ENCODE measurements at places on chromosomes 16 and 17.
A peak's percentile ranks its signal among the peaks of the same experiment; 100 is the strongest.

DNA sequence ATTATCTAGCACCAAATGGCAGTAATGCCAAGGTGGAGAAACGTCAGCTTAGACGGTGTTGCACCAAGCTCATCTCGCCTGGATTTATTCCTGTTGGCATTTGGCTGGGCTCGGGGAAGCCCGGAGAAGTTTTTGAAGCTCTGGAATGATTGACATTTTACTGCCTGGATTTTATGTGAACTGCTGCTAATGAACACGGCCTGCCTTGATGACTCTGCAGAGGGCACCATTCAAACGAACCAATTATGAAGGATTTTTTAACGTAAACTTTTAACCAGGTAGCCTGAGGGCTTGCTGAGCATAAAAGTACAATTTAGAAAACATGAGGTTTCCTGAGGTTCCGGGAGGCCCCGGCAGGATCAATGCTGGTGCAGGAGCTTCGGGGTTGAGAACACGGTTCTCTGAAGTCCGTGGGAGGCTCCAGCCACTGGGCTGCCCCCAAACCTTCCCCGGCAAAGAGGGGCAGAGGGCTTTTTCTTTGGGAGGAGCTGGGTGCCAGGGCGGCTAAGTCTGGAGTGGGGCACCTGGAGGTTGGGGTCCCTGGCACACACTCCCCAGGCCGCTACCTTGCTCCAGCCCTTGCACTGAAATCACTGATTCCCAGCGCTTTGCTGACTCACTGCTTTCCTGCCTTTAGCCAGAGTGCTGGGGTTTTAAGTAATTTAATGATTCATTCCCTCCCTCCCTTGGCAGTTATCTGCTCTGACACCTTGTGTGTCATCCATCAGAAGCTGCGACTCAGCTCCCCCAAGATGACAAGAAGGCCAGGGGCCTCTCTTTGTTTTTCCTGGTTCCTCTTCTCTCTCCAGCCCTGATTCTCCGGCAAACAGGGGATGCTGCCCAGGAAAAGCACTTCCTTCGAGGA lies 161.2 kb upstream of the IRX3 start:
- peak; percentile 75 for DNase-seq

- DNase-seq = no peak
These were observed 449.2 kb downstream of the CDH13 start for GRCh38 chr16:83075956-83076355.

DNA sequence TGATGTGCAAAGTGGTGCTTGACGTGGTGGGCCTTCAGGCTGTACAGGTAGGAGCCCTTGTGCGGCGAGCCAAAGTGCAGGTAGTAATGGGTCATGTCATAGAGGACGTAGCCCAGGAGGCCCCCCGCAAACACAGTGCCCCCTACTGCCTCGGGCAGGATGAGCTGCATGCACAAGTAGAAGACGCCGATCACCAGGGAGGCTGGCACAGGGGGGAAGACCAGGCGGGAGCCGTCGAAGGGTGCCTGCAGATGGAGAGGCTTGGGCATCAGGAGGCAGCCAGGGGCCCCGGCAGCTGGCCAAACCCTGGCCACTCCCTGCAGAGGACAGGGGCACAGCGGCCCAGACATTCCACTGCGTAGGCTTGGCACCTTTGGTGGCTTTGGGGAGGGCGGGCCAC lies 15.7 kb upstream of the MLKL start:
- DNase-seq = no peak

DNA sequence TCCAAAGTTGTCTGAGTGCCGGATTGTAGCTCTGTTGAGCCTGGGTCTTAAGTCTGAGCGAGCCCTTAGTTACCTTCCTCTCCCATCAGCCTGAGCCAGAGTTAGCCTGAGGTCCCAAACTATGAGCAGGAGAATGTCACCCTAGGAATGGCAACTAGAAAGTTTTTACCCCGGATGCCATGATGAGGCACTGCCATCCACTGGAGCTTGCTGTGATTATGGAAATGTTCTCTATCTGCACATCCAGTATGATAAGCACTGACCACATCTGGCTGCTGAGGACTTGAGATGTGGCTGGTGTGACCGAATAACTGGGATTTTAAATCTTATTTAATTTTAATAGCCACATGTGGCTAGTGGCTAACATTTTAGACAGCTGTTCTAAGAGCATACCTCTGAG lies 550.0 kb downstream of the CDH13 start:
- no peak for DNase-seq

GRCh38 chr16:19644877-19645276 lies 73.2 kb downstream of the KNOP1 start:
- no peak for DNase-seq

DNA sequence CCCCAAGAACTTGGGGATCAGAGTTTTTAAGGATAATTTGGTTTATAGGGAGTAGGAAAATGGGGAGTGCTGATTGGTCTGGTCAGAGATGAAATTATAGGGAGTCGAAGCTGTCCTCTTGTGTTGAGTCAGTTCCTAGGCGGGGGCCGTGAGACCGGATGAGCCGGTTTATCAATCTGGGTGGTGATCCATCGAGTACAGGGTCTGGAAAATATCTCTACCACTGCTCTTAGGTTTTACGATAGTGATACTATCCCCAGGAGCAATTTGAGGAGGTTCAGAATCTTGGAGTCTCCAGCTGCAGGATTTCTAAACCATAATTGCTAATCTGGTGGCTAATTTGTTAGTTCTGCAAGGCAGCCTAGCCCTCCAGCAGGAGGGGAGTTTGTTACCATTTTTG lies 403.4 kb downstream of the CDH11 start:
- DNase-seq = no peak

GRCh38 chr16:29920288-29921033 lies 5.6 kb downstream of the KCTD13 start:
- DNase-seq = no peak

DNA sequence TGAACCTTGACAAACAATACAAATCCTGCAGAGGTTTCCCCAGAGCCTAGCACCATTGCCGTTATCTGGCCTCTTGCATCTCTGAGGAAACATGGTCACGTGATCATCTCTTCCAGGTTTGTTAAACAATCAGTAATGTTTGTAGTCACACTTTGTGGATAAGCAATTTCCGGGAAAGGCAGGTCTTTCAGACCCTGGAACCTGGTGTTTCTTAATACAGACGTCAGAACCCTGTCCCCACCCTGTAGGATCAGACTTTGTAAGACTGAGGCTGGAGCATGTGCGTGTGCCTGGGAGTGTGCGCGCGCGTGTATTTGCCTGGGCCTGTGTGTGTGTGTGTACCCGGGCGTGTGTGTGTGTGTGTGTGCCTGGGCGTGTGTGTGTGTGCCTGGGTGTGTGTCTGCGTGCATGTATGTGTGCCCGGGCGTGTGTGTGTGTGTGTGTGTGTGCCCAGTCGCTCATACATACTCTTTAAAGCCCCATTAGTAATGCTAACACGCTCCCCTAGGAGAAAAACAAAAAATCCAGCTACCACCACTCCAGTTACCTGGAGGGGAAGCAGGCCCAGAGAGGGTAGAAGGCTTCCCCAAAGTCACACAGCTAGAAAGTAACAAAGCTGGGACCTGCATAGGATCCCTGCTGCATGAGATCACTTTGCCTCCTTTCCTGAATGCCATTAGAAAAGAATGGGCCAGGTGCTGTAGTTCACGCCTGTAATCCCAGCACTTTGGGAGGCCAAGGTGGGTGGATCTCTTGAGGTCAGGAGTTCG lies 5.3 kb downstream of the CTNS start:
- DNase-seq = no peak

DNA sequence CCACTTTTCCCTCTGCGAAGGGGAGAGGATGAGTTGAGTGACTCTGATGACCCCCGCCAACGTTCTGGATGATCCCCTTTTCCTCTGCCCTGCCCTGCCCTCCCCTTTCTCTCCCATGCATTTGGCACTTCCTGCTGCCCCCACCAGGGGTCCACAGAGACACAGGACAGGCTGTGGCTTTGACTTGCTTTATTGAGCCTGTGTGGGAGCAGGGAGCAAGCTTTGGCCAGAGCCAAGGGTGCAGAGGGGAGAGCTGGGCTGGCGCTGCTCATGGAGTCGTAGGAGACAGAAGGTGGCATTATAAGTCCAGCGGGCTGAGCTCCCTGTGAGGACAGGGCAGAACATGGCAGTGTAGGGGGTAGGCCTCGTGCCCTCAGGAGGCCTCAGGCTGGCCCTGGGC lies 1.6 kb downstream of the PPY start:
- DNase-seq = peak; percentile 17

DNA sequence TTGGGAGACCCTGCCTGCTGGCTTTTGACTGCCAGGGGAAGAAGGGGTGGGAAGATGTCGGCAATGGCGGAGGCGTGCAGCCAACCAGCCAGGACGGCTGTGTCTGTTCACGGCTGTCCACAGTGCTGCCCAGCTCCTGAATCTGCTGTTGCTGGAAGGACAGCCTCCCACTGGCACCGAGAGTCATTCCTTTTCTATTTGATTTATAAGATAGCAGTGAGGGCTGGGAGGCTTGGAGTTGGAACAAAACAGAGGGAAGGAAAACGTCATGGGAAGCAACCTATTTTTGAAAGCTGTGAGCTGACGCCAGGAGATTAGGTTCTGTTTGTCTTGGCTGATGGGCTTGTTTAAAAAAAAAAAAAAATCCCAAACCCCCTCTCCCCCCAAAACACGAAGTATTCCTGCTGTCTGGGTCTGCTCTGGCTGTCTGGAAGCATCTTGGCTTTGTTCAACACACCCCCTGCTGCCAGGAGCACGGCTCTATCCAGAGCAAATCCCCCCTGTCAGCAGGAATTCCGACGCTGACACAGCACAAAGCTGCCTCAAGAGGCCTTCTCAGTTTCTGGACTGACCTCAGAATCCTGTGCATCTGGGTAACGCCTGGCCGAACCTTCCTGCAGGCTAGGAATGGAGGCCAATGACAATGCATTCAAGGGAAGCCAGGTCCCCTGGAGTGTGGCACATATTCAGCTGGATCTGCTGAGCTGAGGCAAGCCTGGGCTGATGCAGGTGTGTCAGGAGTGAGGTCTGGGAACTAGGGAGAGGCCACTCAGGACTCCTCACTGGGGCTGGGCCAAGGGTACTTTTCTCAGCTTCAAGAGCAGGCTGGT lies 41.0 kb upstream of the SREBF1 start:
- DNase-seq = peak; percentile 71

- peak; percentile 43 for DNase-seq
These were observed at the start of gene SLC16A5 for GRCh38 chr17:75087558-75088453. SLC16A5 (plus strand) TSS chr17:75087954; CDS start chr17:75093637, 5,683 bp downstream.

DNA sequence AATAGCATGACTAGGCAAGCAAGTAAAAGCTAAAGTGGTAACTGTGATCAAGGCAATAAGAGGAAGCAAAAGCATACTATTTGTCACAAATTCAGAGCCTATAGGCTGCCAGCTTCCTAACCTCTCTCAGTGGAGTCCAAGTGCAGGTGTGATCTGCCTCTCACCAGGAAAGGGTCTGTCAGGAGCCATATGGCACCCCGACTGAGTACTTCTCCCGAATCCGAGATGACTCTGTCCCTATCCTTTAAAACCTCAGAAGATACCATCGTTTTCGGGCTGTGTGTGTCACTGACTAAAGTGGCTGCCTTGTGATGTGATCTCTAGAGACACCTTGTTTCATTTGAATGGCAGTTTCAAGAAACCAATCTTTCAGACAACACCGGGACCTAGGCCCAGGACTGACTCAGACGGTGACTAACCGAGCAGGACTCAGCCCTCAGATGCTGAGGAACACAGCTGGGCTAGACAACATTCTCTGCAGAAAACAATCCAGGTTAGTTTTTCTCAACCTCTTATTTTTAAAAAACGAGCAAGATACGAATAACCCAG lies 63.6 kb downstream of the SMG6 start:
- DNase-seq = no peak

DNA sequence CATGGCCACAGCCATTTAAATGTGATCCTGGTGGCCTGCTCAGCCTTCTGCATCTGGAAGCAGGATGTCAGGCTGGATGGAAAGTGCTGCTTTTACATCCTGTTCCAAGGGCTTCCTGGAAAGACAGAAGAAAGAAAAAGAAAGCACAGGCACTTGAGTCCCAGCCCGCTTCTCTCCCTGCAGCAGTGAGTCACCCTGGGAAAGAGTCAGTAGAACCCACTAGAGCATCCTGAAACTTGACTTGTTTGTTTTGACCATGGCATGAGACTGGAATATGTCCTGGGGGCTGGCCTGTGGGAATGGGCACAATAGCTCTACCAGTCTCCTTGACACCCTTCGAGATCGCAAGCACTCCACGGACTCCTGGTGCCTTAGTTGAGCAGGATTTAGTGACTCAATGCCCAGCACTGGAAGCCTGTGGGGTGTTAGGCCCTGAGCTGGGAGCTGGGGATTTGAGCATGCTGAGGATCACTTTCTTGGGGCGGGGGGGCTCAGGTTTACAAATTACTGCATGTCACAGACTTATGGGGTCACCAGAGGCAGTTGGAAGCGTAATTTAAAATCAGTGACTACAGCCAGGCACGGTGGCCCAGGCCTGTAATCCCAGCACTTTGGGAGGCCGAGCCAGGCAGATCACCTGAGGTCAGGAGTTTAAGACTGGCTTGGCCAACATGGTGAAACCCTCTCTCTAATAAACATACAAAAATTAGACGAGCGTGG lies 22.1 kb upstream of the GNA13 start:
- DNase-seq = no peak

DNA sequence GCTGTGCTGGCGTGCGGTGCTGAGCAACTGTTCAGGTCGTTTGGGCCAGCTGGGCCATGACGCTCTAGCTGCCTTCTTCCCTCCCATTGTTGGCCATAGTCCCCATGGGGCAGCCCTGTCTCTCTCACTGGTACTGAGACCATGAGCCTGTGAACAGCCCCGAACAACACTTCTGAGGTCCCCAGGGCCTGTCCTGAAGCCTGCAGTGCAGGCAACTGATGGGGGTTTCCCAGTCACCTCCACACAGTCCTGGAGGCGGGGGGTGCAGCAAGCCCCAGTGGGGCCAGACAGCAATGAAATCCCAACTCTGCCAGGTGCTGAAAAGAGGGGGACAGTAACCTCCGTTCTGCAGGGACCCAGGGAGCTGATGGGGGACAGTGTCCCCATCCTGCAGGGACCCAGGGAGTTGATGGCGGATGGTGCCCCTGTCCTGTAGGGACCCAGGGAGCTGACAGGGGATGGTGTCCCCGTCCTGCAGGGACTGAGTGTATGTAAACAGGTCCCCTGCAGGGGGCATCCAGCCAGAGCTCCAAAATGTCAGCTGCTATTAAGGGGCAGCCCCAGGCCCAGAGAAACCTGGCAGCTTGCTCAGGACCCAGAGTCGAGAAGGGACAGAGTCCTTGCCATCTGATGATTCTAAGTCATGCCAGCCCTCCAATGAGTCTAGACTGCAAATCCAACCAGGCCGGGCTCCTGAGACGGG lies 30.4 kb downstream of the ENGASE start:
- no peak for DNase-seq

GRCh38 chr17:29379084-29379991 lies 10.8 kb upstream of the TAOK1 start:
- no peak for DNase-seq
